Stimulated activated CD8-positive, alpha-beta memory T cell treated with anti-CD3 and anti-CD28 coated beads, Interleukin-2, amount 100 ng/mL, for 1 hour (primary cell): ENCODE measurements at places on chromosomes 1 and 21.
A peak's percentile ranks its signal among the peaks of the same experiment; 100 is the strongest.

- no peak for DNase-seq
Measured at GRCh38 chr1:159992161-159992560, 38.1 kb upstream of the SLAMF9 start.

- peak; percentile 36 for DNase-seq
Measured at GRCh38 chr1:182595641-182596240, 6.7 kb upstream of the RNASEL start.

GRCh38 chr1:200364831-200365230 is 45.0 kb downstream of the ZNF281 start:
- DNase-seq, result no peak

DNA sequence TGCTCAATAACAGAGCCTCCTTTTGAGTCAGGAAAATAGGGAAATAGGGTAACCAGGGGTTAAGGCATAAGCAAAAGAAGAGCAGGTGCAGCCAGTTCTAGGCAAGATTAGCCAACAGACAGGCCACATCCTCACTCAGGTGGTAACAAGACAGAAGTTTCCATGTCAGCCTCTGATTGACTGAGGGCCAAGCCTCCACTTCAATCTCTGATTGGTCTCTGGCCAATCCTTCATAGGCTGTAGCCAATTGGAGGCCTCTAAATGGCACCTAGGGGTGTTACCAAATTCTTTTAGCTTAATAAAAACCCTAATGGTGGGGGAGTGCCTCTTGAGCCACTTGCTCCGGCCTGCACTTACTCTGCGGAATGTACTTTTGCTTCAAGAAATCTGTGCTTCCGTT is 37.2 kb downstream of the LACTBL1 start:
- DNase-seq, result no peak

DNA sequence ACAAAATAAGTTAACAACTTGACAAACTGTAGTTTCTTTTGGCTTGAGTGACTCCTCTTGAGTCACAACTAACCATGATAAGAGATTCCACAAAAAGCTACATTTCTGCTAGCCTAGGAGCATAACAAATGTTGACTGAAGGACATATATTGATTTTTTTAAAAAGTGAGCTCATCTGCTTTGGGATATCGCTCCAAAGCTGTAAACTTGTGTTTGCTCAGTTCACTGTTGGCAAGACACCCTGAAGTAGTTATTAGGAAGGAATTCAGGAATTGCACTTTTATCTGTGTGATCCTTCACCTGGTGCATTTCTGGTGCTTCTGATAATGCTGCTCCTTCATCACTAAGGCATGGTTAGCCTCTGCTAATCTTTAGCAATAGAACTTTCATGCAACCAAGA is 23.7 kb downstream of the RWDD3 start:
- no peak for DNase-seq

DNA sequence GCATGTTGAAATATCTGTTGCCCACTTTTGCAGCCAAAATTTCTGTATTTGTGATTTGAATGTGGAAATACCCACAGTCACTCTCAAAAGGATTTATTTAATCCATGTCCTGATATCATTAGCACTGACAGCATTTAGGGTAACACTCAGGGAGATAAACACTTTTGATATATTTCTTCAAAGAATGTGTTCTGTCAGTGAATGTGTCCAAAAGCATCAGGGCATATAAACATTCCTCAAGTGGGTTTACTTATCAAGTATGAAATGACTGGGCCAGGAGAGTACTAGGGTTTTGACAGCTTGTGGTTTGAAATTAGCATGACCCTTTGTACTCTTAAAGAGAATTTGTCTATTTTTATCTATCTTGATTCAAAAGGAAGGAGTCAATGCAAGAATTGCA is 1302.1 kb upstream of the ADGRL2 start:
- no peak for DNase-seq

DNA sequence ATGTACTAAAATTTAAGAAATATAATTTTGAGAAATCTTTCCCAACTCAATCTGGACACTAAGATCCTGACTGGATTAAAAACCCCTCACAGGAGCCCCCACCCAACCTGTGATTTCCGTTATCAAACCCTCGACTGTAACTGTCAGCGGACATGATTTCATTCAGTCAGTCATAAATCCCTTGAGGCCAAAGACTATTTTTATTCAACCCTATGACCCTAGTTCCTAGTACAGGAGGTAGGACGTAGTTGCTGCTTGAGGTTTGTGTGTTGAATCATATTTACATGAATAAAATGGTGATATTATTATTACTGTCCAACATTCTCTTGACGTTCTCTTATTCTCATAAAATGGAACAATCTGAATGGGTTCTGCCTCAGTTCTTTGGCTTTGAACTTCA is 73.1 kb upstream of the DYNLT5 start:
- no peak for DNase-seq

- DNase-seq, result no peak
Measured at GRCh38 chr21:44348861-44349260, 4.6 kb upstream of the TRPM2 start.

DNA sequence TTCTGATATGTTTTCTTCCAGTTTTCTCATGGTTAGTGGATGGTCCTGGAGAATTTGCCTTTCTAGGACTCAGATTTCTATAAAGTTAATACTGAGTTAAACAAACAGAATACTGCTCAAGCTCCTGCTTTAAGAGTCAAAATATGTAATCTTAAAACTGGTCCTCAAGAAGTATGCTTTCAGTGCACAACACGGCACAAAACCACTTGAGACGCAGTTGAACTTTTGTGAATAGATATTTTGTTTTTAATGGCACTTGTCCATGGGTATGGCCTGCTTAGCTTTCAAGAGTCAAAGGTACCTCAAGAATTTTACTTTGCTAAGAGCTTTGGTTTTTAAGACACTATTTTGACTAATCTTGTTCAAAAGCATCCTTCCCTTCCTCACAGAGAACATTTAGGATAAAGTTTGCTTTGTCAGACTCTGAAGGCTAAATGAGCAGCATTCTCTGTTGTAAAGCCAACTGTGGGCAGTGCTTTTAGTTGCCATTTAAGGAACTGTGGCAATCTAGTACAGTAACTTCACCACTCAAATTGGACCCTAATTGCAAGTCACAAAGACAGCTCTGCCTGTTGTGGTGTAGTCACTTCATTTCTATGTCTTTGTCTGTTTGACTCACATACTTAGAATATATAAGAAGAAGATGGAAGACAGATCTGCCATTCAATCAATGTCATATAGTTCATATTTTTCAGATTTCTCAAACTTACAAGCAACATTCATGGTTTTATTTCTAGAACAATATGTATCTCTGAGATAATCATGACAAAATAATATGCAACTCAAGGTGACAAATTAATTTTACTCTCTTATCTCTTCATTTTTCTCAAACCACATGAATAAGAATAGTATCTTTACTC is 28.8 kb downstream of the SAMD13 start:
- no peak for DNase-seq

DNA sequence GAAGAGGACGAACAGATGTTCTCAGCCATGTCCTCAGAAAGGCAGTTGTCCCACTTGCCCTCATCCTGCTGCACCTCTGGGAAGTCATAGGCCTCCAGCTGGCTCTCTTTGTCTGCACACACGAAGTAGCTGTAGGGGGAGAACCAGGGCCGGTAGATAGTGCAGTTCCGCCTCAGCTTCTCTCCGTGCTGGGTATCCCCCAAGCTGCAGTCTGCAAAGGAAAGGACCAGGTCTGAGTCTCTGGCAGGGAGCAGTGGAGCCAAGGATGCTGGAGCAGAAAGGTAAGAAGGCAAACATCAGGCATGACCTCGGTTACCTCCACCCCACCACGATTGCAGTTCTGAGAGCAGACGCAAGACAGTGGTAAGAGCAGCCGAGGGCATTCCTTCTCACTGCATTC is 2.2 kb downstream of the SPATA46 start:
- DNase-seq, result no peak

DNA sequence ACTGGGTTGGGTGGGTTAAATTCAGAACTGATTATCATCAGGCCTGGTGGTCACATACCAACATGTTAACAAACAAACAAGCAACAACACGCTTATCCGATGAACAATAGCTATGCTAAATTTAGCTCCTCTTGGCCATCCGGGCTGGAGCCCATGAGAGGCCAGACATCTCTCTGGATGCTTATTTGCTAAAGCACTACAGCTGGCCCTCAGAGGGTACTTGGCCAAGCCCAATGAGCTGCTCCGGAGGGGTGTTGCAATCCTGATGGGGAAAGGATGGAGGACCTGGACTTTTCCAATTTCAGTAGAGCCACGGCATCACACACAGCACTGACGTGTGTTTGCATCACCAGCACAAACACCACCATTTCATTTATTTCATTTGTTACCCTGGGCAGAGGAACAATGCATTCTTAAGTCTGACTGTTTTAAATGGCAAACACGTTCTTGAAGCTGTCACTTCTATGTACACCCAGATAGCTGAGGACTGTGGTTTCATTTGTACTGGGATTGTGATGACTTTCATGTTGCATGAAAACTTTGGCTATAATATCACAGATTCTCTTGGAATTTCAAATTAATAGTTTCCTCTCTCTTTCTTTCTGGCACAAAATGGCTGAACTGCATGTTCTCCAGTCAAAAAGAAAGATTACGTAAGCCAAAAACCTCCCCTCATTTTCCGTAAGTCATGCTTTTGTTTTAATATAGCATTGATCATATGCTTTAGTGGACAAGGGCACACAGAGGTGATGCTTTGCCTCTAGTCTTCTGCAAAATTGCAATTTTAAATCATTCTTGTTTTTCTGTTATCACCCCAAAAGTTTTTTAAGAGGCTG is 359.8 kb upstream of the KAZN start:
- no peak for DNase-seq

DNA sequence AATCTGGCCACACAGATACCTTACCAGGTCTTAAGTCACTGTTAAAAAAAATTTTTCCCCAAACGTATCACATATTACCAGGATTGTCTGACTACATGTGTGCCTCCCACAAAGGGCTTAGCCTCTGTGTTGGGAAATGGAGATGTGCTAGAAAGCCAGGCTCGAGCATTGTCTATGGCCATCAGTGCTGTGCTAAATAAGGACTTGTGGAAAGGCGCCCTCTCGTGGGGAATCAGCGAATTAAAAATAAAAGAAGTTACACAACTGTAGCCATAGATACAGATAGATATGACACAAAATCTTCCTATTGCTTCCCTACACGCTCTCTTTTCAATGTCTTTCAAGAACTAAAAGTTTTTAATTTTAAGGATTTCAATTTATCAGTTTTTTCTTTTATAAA is 47.5 kb upstream of the CRNN start:
- DNase-seq, result peak; percentile 16

DNA sequence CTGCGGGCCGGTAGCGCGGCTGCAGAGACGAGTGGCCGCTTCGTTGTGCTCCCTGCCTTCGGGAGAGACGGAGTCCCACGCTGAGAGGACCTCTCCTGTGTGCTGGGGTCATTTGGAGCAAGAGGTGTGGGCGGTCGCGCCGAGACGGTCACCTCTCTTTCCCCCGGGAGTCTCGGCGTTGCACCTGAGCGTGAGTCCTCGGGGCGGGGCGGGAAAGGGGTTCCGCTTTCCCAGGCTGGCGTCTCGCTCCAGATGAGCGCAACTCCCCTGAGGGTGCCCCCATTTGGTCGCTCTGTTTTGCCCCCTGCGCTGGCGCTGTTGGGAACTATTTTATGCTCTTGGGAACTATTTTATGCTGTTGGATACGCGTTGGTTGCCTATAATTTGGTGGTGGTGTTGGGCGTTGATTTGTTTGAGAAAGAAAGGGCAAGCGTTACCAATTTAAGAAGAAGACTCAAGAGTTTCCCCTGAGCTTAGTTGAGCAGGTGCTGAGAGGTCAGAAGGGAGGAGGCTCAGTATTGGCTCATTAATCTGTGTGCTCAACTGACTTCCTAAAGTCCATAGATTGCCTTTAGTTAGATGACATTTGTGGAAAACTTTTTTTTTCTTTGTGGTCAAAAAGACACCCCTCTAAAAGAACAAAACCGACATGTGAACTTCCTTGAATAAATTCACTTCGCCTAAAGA is 683 bp downstream of the LRRC8B start:
- DNase-seq, result no peak

- DNase-seq, result no peak
Measured at GRCh38 chr1:154104433-154105082, 50.3 kb downstream of the NUP210L start.

DNA sequence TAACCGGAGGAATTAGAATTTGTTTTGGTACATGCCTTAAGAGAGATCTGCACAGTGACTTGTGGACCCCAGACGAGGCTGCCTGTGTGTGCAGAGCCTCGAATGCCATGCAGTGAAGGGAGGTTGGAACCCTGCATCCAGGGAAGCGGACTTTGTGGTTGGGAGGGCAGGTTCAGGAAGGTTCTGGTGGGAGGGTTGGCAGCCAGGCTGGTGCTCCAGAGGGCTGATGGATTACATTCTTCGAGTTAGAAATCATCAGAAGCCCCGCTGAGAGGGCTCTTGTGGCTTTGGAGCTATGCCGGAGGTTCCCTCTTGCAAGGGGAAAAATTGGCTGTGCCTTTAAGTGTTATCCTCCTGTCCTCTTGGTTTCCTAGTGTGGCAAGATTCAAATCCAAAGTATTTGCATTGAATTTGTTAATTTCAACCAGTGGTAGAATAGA is 21.1 kb downstream of the ROR1 start:
- DNase-seq, result no peak

DNA sequence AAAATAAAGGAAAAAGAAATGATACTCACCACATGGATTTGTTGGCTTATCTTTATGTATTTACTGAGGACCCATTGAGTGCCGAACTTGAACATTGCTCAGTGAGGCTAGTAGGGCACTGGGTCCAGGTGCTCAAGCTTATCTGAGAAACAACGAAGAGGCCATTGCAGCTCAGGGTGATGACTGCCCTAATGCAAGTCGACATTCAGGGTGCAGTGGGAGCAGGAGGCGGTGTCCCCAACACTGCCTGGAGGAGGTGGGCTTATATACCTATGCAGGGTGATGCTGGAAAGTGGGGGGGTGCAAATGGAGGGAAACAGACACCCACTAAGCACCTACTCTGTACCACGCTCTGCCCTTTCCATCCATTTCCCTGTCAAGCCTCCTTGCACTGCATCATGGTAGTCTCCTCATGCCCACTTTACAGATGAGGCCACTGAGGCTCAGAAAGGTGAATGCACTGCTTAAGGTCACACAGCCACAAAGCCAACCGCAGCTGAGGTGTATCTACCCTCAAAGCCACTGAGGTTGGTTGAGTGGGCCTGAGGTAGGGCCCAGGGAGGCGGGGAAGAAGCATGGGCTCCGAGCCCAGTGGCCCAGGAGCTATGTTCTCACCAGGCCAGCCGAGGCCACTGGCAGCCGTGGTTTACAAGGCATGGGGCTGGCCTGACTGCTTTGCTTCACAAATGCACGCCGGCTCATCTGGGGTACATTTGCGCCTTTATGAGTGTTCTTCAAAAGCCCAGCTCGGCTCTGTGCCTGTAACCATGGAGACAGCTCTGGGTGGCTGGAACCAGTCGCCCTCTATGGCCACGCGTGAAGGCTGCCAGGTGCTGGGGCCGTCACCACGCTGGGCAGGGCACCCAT is 103.8 kb downstream of the EPHB2 start:
- no peak for DNase-seq

GRCh38 chr1:1032424-1032823 is 12.5 kb downstream of the AGRN start:
- no peak for DNase-seq

DNA sequence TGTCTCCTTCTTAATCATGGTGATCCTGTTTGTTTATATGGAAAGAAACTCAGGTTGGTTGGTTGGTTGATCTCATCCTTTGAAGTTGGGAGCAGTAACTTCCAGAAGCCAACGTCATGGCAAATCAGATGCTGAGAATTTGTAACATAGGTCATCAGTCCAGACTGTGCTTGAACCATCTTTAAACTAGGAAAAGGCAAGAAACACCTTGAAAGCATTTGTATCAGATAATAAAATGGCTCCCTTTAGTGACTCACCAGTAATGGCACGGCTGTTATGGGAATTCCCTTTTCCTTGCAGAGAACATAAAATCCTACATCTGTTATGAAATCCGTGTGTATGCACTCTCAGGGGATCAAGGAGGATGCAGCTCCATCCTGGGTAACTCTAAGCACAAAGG is 58.1 kb downstream of the SERBP1 start:
- DNase-seq, result no peak
